ENCODE measurements at places on chromosomes 2 and 18.

GRCh38 chr18:55546851-55547704, 40.9 kb downstream of the TCF4 start:
- no peak for DNase-seq

DNA sequence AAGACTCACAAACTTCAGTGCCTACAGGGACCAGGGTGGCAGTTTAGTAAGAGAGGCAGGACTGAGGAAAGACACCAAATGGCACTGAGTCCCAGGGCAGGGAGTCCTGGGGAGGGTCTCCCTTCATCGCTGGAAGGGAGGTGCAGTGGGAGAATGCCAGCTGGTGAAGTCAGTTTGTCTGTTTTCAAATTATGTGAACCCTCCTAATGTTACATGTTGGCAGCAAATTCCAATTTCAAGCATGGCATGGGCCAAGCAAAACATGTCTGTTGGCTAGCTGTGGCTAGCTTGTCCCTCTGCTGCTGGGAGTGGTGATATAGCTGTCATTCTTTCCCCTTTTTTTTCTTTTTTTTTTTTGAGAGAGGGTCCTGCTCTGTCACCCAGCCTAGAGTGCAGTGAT, 55.9 kb upstream of the HAAO start:
- no peak for DNase-seq

DNA sequence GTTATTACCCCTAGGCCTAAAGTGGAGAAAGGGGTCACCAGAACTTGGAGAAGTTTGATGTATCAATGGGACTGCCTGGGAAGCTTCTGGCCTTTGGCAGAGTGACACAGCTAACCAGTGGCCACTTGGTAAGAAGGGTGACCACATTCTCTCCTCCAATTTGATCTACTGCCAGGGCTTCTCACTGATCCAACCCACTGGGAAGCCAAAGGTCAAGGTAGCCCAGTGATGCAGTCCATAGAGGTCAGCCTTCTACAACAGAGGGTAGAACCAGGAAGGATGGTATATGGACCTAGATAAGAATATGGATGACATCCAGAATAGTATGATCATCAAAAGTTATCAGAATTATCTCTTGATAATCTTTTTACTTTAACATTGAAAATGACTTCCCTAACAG, 493.6 kb downstream of the NYAP2 start:
- no peak for DNase-seq

DNA sequence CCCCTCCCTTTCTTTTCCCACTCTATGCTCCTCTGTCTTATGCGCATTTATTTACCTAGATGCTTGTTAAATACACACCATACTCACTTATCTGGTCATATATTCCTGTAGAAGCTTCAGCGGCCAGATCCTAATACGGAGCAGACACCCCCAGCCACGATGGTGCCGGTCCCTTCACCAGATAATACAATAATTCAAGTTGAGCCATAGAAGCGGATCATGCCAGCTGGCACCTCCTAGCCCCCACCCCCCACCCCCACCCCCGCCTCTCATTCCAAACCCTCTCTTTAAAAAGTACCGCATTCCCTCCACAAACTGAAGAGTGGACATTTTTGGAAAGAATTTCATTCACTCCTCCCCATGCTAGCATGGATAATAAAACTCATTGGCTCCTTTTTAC, 95.2 kb downstream of the BIN1 start:
- no peak for DNase-seq

DNA sequence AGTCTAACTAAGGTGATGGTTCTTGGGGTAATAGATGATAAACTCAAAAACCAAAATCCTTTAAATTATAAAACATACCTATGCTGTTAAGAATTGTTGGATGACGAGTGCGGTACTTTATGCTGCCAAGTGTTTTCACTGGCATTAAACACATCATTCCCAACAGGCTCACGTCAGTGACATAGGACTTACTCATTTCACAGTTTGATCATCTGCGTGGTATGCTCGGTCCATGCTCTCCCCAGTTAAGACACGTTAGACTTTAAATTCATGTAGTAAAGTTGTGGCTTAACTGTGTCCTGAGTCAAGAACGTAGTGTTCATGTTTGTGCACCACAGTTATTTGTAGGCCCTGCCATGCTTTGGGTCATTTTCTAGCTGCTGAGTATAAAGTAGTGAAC, 125.6 kb upstream of the MYT1L start:
- DNase-seq = no peak
